ENCODE measurements at places on chromosomes 3 and 15. TPM values are rescaled to one million over a fixed set of nuclear protein-coding genes. Genes with fewer than 3 reads are reported as not detected.

DNA sequence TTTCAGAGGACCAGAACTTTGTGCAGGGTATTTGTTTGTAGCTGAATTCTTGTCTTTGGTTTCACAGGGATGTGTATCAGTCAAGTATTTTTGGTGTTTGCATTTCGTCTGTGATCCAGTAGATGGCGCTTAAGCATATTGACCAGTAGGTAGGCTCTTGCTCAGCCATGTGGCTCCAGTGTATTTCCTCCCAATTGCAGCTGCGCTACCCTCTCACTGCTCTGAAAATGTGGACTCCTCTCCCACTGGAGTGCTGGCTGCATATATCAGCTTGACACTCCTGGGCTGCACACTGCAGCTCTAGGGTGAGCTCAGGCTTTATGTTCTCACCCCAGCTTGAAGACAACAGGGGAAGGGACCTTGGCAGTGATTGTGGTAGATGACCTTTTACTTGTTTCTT is 1264.3 kb upstream of the ALCAM start:
- no peaks in the 10 kb centered on the region for H3K36me3 ChIP-seq
- H3K4me1 ChIP-seq: no peaks in the 10 kb centered on the region
- H3K27ac ChIP-seq: no peak overlapping the region

- no peaks in the 10 kb centered on the region for H3K36me3 ChIP-seq
- peaks cover 100% of the 10 kb centered on the region for H3K27me3 ChIP-seq
- no peak overlapping the region for H3K27ac ChIP-seq
- peak overlapping the region; percentile 4 for H3K4me3 ChIP-seq
- DNase-seq: no peak
Observed at GRCh38 chr3:62373714-62374333, 474 bp upstream of the FEZF2 start.

DNA sequence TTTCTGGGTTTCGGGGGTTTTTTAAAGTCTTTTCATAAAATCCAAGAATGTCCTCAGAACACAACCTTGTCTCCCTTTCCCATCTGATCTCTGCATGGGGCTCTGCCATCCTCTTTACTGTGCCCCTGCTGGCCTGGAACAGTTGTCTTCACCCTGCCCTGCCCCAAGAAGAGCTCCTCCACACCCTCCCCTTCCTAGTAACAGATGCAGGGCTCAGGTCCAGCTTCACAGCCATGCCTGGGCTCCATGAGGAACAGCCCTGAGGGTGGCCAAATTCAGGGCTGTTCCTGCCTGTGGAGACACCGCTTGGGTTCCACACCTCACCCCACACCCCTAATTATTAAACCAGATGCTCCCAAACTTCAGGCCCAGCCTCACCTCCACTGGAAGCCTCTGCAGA is 12.9 kb upstream of the ULK3 start:
- DNase-seq: no peak
- H3K4me1 ChIP-seq: peaks cover 4% of the 10 kb centered on the region
- H3K4me3 ChIP-seq: no peak overlapping the region
- no peaks in the 10 kb centered on the region for H3K27me3 ChIP-seq
- H3K36me3 ChIP-seq: peaks cover 47% of the 10 kb centered on the region

DNA sequence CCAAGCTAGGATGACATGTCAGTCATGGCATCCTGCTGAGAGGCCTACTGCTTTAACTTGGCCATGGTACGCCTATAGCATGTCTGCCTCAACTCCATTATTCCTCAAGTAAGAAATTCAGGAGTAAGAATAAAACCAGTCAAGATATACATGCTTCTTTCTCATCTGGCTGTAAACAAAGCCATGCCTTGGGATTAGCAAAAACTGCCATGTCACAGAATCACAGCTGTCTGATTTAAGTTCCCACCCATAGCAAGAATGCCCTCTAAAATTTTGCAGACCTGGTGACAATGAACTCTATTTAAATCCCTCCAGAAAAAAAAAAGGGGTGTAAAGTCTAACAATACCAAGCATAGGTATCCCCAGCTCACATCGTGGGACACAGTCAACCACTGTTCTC is 55.6 kb upstream of the ACAN start:
- no peaks in the 10 kb centered on the region for H3K4me1 ChIP-seq
- no peak for DNase-seq
- H3K27me3 ChIP-seq: peaks cover 36% of the 10 kb centered on the region
- no peak overlapping the region for H3K4me3 ChIP-seq
- no peak overlapping the region for H3K27ac ChIP-seq
- no peaks in the 10 kb centered on the region for H3K36me3 ChIP-seq

DNA sequence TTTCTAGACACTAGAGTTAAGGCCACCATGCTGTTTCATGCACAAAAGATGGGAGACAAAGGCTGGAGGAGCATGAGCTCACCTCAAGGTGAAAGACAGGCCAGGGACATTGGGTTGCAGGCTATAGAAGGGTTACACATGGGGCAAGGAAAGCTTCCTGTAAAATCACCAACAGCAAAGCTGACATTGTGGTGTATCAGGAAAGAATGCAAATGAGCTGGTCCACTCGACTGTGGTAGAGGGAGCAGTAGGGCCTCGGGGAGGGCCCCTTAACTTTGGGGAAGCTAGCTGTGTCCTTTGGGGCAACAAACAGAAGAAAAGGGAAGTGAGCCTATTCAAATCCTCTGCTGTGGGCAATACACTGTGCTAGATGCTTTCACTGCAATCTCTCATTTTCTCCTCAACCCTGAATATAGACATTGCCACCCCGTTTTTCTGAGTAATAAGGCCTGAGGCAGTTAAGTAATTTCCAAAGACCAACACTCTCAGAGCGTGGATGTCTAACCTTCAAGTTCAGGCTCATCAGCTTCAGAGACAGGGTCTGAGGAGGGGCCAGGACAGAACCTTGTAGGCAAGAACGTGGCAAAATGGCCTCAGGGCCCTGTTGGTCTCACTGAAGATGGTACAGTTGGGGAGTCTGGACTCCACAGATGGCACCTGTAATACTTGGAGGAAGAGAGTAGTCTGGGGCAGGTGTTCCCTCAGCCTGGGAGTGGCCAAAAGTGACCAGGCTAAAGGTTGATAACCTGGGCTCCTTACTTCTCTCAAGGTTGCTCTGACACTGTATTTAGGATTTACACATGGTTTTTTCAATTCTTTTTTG is 24.1 kb downstream of the CX3CR1 start:
- DNase-seq: peak; percentile 71
- H3K4me1 ChIP-seq: peaks cover 52% of the 10 kb centered on the region
- no peaks in the 10 kb centered on the region for H3K27me3 ChIP-seq
- no peaks in the 10 kb centered on the region for H3K36me3 ChIP-seq

DNA sequence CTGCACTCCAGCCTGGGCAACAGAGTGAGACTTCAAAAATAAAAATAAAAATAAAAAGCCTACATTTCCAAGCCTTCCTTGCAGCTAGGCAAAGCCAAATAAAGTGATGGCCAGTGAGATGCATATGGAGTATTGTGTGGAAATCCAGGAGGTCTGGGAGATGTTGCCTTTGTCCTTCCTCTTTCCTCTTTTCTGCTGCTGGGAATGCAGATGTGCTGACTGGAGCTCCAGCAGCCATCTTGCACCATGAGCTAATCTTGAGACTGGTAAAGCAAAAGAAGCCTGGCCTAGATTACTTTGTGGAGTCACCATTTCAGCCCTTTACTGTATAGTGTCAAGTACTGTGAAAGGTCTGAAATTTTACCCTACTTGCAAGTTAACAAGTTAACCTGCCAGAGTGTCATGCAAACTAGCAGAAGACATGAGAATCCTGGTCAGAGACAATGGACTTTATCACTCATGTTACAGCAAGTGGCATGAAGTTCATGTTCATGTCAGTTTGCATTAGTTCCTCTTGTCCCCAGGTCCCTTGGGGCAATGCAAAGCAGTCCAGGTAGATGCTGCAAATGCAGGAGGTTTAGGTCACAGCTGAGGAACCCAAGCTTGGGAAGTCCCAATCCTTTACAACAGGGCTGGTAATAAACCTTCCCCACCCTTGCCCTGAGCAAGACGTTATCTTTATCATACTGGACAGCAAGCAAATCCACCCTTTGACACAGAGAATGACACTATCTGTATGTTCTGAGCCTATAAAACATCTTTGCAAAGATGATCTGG is 103.1 kb downstream of the TLE3 start:
- H3K27ac ChIP-seq: no peak overlapping the region
- H3K4me1 ChIP-seq: no peaks in the 10 kb centered on the region
- H3K4me3 ChIP-seq: no peak overlapping the region
- no peaks in the 10 kb centered on the region for H3K27me3 ChIP-seq
- no peak for DNase-seq

GRCh38 chr15:74540161-74540760 is 759 bp upstream of the ARID3B start:
- peaks cover 33% of the 10 kb centered on the region for H3K4me1 ChIP-seq
- H3K36me3 ChIP-seq: peaks cover 11% of the 10 kb centered on the region
- DNase-seq: no peak
- H3K27me3 ChIP-seq: no peaks in the 10 kb centered on the region
- H3K4me3 ChIP-seq: peak overlapping the region; percentile 47

DNA sequence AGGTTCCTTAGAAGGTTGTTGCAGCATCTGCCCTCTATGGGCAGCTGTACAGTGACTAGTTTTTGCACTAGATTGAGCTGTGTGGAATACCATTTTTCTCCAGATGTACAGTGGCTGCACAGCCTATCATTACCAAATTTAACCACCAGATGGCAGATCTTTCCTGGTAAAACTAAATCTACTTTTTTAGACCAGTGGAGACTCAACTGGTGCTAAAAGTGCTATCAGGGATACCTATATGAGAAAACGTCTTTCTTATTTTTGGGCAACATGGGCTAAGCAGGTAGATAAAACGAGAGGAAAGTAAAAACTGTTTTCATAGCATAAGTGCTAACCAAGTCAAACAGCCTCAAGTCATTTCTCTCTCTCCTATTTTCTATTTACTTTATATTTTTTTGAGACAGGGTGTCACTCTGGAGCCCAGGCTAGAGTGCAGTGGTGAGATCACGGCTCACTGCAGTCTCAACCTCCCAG is 21.2 kb downstream of the IGSF10 start:
- H3K4me3 ChIP-seq: no peak overlapping the region
- H3K4me1 ChIP-seq: no peaks in the 10 kb centered on the region
- no peaks in the 10 kb centered on the region for H3K27me3 ChIP-seq
- DNase-seq: peak; percentile 75
- no peaks in the 10 kb centered on the region for H3K36me3 ChIP-seq
- no peak overlapping the region for H3K27ac ChIP-seq

GRCh38 chr3:145760036-145760435 is 400.9 kb downstream of the PLOD2 start:
- no peak overlapping the region for H3K27ac ChIP-seq
- no peaks in the 10 kb centered on the region for H3K27me3 ChIP-seq
- no peaks in the 10 kb centered on the region for H3K4me1 ChIP-seq
- no peaks in the 10 kb centered on the region for H3K36me3 ChIP-seq

DNA sequence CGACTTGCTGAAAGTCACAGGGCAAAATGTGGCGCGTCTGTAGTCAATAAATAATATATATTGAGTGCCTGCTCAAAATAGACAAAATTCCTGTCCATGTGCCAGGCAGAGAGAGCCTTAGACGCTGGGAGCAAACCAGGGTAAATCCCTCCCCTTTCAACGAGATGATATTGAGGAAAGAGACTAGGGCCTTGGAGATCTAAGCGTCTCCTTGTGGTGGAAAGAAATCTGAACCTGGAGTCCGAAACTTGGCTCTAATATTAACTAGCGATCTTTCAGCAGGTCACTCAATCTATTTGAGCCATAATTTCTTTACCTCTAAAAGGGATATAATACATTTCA is 348 bp upstream of the DPP8 start:
- no peaks in the 10 kb centered on the region for H3K27me3 ChIP-seq
- DNase-seq: no peak
- peaks cover 4% of the 10 kb centered on the region for H3K36me3 ChIP-seq
- H3K4me1 ChIP-seq: peaks cover 35% of the 10 kb centered on the region
- H3K27ac ChIP-seq: peak overlapping the region; percentile 99
- H3K4me3 ChIP-seq: peak overlapping the region; percentile 99

GRCh38 chr15:29048011-29048410 is 162.2 kb downstream of the APBA2 start:
- no peaks in the 10 kb centered on the region for H3K27me3 ChIP-seq
- H3K36me3 ChIP-seq: no peaks in the 10 kb centered on the region
- no peak for DNase-seq
- H3K27ac ChIP-seq: no peak overlapping the region
- H3K4me3 ChIP-seq: no peak overlapping the region

- H3K27ac ChIP-seq: no peak overlapping the region
- no peaks in the 10 kb centered on the region for H3K4me1 ChIP-seq
- no peaks in the 10 kb centered on the region for H3K36me3 ChIP-seq
- no peak for DNase-seq
Observed at GRCh38 chr3:52798978-52799476, 4.4 kb downstream of the ITIH3 start.

GRCh38 chr3:38306941-38307340 is 24.8 kb downstream of the SLC22A14 start:
- no peaks in the 10 kb centered on the region for H3K4me1 ChIP-seq
- no peak for DNase-seq
- no peaks in the 10 kb centered on the region for H3K27me3 ChIP-seq
- no peak overlapping the region for H3K27ac ChIP-seq

DNA sequence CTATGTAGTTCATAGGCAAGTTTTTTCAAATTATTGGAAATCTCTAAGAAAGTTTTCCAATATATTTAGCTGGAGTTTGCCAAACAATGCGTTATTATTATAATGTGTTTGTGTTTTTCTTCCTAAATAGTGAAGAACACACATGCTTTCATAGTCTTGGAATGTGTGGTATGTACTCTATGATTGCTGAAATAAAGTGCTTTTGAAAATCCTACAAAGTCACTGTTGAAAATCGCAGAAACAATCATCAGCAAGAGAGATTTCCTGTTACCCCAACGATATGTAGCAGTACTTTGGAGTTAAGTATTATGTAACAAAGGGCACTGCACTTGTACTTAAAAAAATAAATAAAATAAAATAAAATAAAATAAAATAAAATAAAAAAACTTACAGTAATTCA is 796.2 kb downstream of the NAALADL2 start:
- H3K27me3 ChIP-seq: no peaks in the 10 kb centered on the region
- H3K4me3 ChIP-seq: no peak overlapping the region
- no peak for DNase-seq
- no peaks in the 10 kb centered on the region for H3K36me3 ChIP-seq
- no peaks in the 10 kb centered on the region for H3K4me1 ChIP-seq

GRCh38 chr3:33062866-33063265 is 34.1 kb downstream of the GLB1 start:
- no peaks in the 10 kb centered on the region for H3K36me3 ChIP-seq
- no peak overlapping the region for H3K4me3 ChIP-seq

The TMEM212 gene
- 2.3 TPM for total RNA-seq

The LIPH gene
- 76.0 TPM for total RNA-seq

The SUSD5 gene
- total RNA-seq: 1.3 TPM

The MTFMT gene
- total RNA-seq: 14.5 TPM

The TRPC1 gene
- total RNA-seq: 6.1 TPM

The CHST14 gene
- 15.1 TPM for total RNA-seq

The CYFIP1 gene
- total RNA-seq: 141 TPM

The RRP9 gene
- total RNA-seq: 14.5 TPM

The KIF15 gene
- 3.9 TPM for total RNA-seq

The C2CD4B gene
- 2.4 TPM for total RNA-seq

The SH2D7 gene
- total RNA-seq: not detected

The CCRL2 gene
- 37.1 TPM for total RNA-seq

The DNAJA4 gene
- 22.3 TPM for total RNA-seq
